Stimulated activated naive CD4-positive, alpha-beta T cell (primary cell): ENCODE measurements at places on chromosomes 3 and 15.

- no peak for DNase-seq
Observed at GRCh38 chr3:179853176-179853575, 183.6 kb downstream of the PEX5L start.

GRCh38 chr3:160265088-160265487 is 39.9 kb downstream of the C3orf80 start:
- DNase-seq, result no peak

- DNase-seq, result no peak
Observed at GRCh38 chr15:49110158-49110944, 45.0 kb downstream of the COPS2 start.

DNA sequence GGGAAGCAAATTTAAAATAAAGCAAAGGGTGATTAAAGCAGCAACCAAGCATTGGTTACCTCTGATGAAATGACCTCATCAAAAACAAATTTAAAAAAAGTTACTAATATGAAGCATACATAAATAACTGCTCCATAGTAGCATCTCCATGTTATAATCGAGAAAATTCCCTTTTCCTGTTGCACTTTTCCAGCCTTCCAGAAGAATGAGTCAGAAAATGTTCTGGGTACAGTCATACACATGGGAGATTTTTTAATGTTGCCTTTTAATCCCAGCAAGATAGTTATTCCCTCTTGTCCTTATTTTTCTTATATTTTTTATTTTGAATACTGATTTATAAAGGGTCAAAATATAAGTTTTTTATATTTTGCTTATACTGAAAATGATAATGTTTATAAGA is 2.6 kb upstream of the TMCO5A start:
- no peak for DNase-seq

- DNase-seq, result no peak
Observed at GRCh38 chr15:31237043-31237324, 89.7 kb upstream of the KLF13 start.

- no peak for DNase-seq
Observed at GRCh38 chr3:7630925-7631324, 770.0 kb downstream of the GRM7 start.

- no peak for DNase-seq
Observed at GRCh38 chr15:28896951-28897350, 11.2 kb downstream of the APBA2 start.

GRCh38 chr15:84604826-84605553 is 4.2 kb downstream of the ZSCAN2 start:
- no peak for DNase-seq

DNA sequence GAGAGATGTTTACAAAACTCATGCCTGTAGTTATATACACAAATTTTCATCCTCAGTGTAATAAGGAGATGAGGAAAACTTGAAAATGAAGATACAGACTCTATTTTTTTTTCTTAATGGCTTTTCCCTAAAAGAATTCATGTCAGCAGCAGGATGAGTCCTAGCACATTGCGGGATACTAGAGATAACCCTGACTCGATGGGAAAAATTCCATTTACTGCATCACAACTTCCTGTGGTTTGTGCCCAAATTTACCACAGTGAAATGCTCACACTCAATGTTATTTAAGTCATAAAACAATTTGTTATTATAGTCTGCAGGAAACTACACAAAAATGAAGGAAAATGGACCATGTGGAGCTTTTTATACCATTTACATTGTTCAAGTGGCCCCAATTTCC is 581.9 kb upstream of the ZNF717 start:
- DNase-seq, result no peak

- DNase-seq, result no peak
Observed at GRCh38 chr3:148439254-148439822, 258.4 kb upstream of the AGTR1 start.

- no peak for DNase-seq
Observed at GRCh38 chr3:117788061-117788460, 1078.5 kb downstream of the TUSC7 start.

GRCh38 chr3:123621186-123621849 is 36.5 kb upstream of the HACD2 start:
- no peak for DNase-seq

GRCh38 chr3:138412821-138413551 is 21.4 kb upstream of the ESYT3 start:
- no peak for DNase-seq

GRCh38 chr3:74357881-74358280 is 256.6 kb downstream of the CNTN3 start:
- no peak for DNase-seq

DNA sequence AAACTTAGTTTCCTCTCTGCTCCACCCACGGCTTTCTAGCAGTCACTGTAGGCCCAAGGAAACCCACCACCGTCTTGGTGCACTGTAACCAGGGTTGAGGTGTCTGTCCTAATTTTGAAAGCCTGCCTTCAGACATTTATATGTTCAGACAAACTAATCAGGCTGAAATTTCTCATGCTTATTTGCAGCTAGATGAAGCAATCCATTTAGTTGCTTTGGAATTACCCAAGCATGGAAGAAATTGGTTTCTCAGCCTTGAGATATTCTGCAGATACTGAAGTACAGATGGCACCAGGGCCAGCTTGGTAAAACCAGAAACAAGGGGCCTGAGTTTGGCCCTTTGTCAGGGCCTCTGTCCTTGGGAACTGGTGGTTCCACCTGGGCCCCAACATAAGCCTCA is 105.4 kb downstream of the CACNA1D start:
- no peak for DNase-seq

- DNase-seq, result no peak
Observed at GRCh38 chr3:185082149-185082548, 70.7 kb downstream of the C3orf70 start.

- no peak for DNase-seq
Observed at GRCh38 chr3:144923046-144923775, 951.6 kb downstream of the DIPK2A start.

GRCh38 chr3:133572158-133573053 is 1.1 kb upstream of the CDV3 start:
- DNase-seq, result no peak

GRCh38 chr3:15040844-15041243 is 24.3 kb downstream of the MRPS25 start:
- DNase-seq, result no peak

GRCh38 chr3:5565026-5565425 is 377.5 kb downstream of the EDEM1 start:
- no peak for DNase-seq

GRCh38 chr3:47197287-47197686 is 33.4 kb upstream of the SETD2 start:
- no peak for DNase-seq

DNA sequence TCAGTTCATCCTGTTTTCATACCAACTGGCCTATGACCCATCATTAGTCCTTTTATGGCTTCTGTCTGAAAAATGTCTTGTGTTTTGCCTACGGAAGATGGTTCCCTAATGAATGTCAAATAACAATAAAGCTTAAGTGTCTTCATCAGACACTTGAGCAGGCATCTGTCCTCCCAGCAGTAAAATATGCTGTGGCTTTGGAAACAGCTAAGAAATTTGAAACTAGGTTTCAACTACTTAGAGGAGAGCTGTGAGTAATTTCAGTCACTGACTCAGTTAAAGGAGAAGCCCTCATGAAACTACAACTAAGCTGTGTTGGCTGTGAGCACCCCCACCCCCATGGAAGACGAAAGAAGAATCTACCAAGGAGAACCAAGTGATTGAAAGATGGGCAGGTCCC is 409.4 kb upstream of the PPP2R3A start:
- DNase-seq, result no peak

DNA sequence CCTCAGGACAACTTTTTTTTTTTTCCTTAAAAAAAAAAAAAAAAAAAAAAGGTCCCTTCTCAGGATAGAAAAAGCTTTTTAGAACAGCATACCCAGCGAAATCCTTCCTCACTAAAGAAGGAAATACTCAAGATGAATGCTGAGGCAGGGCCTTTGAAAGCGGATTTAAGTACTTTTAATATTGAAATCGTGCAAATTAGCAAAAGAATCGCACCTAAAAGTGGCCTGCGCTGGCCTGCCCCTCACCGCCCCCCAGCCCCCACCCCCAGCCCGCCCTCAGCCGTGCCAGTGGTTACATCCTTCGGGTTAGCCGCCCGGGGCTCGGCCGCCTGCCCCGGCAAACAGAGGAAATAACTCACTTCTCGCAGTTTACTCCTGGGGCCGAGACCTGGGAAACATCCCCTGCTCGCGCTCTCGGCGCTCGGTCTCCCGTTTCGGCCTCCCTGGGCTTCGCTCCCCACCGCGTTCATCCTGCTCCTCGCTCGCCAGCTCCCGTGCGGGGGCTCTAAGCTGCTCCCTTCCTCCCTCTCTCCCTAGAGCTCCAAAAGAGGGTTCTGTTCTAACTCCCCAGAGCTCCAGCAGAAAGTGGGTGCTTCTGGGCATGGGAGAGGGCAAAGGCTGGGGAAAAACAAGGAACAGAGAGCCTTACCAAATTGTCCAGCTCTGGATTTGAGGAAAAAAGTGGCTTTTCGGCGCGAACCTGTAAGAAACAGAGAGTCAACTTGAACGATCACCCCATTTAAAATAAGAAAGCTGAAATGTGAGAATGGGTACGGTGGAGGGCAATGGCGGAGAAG is 5.2 kb downstream of the MEIS2 start:
- DNase-seq, result no peak

GRCh38 chr3:123229145-123229544 is 27.4 kb downstream of the SEC22A start:
- no peak for DNase-seq

- DNase-seq, result no peak
Observed at GRCh38 chr15:80350941-80351610, 53.1 kb upstream of the ARNT2 start.

- no peak for DNase-seq
Observed at GRCh38 chr15:93058128-93058527, 30.9 kb downstream of the RGMA start.

GRCh38 chr3:124504332-124505059 is 225.8 kb upstream of the UMPS start:
- DNase-seq, result no peak

- DNase-seq, result no peak
Observed at GRCh38 chr3:100893108-100893507, 100.1 kb downstream of the ABI3BP start.

GRCh38 chr3:171178714-171179113 is 152.2 kb upstream of the SLC2A2 start:
- no peak for DNase-seq

DNA sequence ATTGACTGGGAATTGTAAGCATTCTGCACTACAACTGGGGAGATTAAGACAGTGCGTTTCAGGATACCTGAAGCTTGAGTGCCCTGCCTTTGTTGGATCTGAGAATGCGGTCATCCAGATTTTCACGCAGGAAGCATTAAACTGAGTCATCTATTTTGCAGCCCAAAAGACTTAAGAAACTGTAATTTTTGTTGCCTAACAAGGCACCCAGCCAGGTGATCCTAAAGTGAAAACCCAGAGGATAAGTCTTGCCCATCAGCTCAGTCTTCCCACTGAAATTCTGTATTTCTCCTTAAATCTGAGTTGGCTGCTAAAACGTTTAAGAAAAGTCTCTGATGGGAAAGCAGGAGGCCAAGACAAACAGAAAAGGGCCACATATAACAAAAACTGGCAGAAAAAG is 242.5 kb upstream of the TMCO5A start:
- no peak for DNase-seq

GRCh38 chr3:72563690-72564370 is 284.4 kb downstream of the SHQ1 start:
- DNase-seq, result no peak

DNA sequence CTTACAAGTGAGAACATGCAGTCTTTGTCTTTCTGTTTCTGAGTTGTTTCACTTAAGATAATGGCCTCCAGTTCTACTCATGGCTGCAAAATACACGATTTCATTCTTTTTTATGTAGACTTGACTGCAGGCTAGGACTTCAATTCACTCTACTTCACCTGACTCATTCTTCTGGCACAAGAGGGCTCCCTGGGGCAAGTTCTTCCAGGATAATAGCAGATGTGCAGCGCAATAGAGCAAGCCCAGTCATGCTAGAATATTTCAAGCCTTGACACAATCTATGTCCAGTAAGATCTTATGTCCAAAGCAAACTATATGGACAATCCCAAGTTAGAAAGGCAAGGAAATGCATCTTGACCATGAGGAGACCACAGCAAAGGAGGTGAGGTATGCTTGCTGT is 211.7 kb upstream of the GADL1 start:
- DNase-seq, result no peak

DNA sequence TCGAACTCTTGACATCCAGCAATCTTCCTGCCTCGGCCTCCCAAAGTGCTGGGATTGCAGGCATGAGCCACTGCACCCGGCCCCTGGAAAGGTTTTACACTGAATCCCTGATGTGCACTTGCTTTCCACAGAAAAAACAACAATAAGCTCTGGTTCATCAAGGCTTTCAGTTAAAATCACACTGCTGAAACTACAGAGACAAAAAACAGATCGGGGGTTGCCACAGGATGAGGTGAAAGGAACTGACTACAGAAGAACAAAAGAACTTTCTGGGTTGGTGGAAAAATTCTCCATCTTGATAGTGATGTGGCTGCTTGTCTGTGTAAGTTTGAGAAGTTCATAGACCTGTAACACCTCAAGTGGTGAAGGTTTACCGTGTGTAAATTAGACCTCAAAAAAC is 2.9 kb downstream of the RAB43 start:
- peak; percentile 71 for DNase-seq

DNA sequence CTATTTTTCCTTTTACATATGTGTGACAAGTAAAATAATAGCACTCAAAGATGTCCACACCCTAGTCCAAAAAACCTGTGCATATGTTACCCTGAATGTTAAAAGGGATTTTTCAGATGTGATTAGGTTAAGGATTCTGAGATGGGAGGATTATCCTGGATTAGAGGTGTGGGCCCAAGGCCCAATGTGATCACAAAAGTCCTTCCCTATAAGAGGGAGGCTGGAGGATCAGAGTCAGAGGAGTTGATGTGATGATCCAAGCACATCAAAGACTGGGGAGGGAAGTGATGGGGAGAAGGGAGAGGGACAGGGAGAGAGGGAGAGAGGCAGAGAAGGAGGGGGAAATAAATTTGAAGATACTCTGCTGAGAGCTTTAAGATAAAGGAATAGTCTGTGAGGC is 512.6 kb downstream of the PLOD2 start:
- DNase-seq, result no peak

GRCh38 chr3:170862618-170863374 is 7.2 kb downstream of the RPL22L1 start:
- DNase-seq, result no peak
